ENCODE measurements at places on chromosomes 7 and 10.

GRCh38 chr7:135647755-135648154 is 14.6 kb upstream of the STMP1 start:
- DNase-seq, result no peak

GRCh38 chr7:19105546-19105945 is 11.9 kb downstream of the TWIST1 start:
- no peak for DNase-seq

DNA sequence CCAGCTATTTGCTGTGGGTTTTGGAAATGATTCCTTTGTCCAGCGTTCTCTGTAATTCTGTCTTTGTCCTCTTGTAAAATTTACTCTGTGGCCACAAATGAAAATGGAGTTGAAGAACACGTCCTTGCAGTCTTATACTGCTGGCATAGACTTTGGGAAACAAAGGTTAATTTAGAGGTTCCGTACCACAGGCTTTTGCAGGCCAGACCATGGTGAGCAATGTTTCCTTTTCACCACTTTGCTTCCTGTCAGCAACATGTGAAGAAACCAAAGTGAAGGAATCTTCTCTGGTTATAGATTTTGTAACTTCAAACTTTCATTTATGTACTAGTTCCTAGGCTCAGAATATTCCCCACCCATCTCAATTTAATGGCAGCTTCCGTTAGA is 488.5 kb downstream of the MDFIC start:
- no peak for DNase-seq

GRCh38 chr10:30114881-30115625 is 55.7 kb upstream of the JCAD start:
- no peak for DNase-seq

GRCh38 chr7:33184828-33185227 is 55.5 kb downstream of the BBS9 start:
- no peak for DNase-seq

GRCh38 chr7:100649826-100650565 is 6.3 kb downstream of the ACTL6B start:
- DNase-seq, result no peak

- DNase-seq, result no peak
Measured at GRCh38 chr10:37733822-37734221, 123.6 kb downstream of the ZNF248 start.

DNA sequence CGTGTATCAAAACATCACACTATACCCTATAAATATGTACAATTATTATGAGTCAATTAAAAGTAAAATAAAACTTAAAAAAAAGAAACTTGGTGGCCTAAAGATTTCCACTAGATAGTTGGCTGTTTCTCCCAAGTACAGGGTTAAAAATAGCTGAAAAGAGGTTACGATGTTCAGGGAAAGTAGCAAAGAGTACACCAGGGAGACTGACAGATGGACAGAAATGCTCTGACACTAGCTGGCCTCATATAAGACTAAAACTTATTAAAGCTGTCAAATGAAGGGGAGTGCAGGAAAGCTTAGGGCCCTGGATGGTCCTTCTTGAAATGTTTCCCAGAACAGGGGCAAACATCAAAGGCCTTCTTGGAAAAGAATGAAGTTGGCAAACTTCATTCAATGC is 51.3 kb downstream of the TCAF1 start:
- no peak for DNase-seq
